ENCODE measurements at places on chromosomes 12 and 14.

DNA sequence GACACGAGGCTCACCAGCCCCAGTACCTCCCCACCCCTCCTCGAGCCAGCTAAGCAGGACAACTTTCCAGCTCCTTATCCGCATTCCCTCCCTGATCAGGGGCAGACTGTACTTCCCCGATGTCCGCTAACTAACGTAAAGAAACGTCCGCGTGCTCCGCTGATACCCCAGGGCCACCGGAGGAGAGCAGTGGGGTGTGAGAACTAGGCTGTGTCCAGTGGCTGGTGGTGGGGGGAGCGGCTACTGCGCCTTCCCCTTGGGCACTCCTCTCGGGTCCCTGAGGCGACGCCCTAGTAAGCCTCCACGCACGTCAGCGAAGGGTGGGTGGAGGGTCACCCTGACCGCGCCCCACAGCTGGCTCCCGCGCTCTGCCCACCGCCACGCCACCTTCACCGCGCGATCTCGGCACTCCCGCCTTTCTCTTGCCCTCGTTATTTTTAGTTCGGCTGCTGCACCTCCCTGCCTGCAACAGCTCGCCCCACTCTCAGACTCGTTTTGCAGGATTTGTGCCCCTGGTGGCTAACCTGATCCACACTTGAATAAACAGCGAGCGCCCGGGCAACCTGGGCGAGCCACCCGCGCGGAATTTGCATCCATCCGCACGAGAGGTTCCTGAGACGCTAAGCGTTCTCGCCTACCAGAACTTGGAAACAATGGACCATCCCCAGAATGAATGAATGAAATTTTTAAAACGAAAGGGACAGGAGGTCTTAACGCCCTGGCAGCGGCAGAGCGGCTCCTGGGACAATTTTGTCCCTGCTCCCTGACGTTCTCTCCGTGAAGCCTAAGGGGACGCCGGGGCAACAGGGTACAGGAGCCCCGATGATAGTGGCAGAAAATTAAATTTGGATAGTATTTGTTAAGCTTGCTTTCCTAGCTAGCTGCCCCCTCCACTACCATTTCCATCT, 6.9 kb upstream of the BMP4 start:
- DNase-seq, result no peak

DNA sequence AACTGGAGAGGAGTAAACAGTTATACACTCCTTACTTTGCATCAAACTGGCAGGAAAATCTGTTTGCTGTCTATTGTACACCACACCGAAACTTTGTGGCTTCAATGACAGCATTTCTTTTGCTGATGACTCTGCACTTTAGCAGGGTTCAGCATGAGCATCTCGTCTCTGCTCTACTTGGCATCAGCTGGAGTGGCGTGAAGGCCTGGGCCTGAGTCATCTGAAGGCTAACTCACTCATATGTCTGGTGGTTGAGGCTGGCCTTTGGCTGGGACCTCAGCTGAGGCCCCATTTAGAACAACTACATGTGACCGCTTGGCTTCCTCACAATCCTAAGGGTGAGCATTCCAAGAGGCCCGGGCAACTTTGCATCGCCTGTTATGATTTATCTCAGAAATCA, 28.7 kb upstream of the REP15 start:
- no peak for DNase-seq

- no peak for DNase-seq
Measured at GRCh38 chr14:90580377-90581335, 183.8 kb downstream of the CALM1 start.

DNA sequence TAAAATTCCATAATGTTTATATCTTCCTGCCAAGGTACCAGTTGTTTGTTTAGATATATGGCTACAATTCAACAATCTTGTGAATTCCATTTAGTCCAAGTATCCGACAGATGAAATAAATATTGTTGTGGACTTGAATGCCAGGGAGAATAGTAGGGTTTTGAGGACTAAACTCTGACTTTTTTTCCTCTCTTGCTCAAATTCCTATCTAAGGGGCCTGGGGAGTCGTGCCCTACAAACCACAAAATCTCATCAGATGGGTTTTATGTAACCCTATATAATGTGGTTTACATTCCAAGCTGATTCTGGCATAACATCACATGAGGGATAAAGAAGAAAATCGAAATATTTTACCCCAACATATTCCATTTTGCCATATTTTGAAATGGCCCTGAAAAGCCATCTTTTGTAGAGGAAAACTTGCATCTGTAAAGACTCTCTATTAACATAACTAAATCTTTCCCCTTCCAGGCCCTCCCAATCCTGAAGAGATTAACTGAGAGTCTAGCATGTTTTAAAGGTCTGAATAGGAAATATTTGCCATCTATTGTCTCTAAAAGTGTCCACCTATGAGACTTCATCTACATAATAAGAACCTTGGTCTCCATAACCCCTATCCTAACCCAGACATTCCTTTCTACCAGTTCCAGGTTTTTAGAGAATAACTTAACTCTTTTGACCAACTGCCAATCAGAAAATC, 184.7 kb upstream of the KITLG start:
- no peak for DNase-seq

DNA sequence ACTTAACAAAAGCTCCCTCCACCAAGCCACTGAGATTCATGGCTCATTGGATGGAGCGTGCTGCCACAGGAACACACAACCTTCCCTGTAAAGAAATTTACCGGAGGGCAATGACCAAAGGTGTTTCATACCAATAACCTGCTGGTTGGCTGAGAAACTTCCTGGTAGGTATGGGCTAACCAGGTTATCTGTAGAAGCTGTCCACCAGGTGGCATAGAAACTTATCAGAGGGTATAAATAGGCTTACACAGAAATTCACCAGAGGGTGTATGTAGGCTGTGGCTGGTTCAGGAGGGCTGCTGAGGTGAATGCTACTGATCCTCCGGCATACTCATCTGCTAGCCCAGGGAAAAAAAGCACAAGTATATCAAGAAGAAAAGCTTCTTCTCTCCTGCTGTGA, 27.1 kb upstream of the MTERF2 start:
- DNase-seq, result no peak

DNA sequence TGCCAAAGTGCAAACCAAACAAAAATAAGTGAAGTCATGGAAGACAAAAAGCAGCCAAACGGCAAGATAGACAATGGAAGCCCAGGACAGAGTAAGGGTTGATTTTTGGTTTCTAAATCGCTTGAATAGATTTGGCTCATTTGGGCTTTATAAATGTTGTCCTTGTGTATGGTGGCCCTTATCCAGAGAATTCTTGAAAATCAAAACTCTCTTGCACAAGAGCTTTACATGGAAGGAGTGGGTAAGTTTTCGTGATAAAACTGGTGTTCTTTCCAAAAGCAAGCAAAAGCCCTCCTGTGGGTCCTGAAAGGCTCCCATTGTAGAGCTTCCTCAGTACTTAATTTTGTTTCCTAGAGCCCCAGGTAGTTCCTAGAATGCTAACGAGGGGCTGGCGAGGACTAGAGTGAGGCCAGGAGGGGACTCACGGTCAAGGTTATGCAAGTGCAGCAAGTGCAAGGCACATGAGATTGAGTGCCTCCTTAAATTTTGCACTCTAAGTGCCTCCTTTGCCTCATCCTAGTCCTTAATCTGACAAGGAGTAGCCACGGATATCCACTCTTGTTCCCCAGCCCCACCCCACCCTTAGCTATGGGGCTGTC, 4.1 kb downstream of the SIX6 start:
- DNase-seq, result no peak

GRCh38 chr14:95195031-95195430, 37.7 kb upstream of the DICER1 start:
- no peak for DNase-seq

- DNase-seq, result no peak
Measured at GRCh38 chr14:99779751-99780150, 13.5 kb upstream of the EML1 start.

GRCh38 chr12:95096852-95097251, 23.4 kb upstream of the NR2C1 start:
- no peak for DNase-seq

- DNase-seq, result no peak
Measured at GRCh38 chr14:68327231-68327630, 465.6 kb downstream of the ZFP36L1 start.

GRCh38 chr12:26402648-26403047, 207.3 kb downstream of the SSPN start:
- DNase-seq, result no peak

- DNase-seq, result no peak
Measured at GRCh38 chr12:93089805-93090569, 160.9 kb upstream of the EEA1 start.

DNA sequence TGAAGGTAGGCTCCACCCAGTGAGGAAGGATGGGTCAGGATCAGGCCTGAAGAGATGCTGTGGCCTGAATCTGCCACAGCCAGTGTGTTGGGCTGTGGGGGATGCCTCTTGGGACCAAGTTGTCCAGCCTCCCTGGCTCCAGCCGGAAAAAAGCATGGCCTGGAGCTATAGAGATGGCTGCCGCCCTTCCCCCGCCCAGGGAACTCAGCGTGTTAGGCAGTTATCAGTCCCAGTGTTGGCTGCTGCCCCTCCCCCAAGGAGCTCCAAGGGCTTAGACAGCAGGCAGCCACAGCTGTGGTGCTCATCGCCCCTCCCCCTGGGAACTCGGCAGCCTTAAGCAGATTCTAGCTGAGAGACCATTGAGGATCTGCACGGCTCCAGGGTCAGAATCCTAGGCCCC, 158.0 kb downstream of the CAPZA3 start:
- no peak for DNase-seq

DNA sequence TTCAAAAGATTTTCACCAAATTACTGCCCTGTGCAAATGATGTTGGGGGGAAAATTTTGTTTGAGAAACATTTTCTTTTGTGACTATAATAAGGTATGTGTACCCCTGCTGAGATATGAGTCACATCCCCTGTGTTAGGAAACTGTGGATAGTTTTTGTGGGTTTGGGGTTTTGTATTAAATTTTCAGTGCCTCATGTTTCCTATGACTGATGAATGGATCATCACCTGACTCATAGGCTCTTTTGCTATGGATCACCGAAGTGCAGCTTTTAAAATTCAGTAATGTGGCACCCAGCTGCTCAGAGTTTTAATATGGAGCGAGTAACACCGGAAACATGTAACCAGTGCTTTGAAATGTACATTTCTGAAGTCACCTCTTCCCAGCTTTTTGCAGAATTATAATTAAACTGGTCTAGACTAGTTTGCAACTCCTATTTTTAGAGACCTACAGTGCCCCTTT, 167.4 kb upstream of the HMGA2 start:
- DNase-seq, result no peak

GRCh38 chr12:19181666-19182426, 52.3 kb downstream of the PLEKHA5 start:
- no peak for DNase-seq

DNA sequence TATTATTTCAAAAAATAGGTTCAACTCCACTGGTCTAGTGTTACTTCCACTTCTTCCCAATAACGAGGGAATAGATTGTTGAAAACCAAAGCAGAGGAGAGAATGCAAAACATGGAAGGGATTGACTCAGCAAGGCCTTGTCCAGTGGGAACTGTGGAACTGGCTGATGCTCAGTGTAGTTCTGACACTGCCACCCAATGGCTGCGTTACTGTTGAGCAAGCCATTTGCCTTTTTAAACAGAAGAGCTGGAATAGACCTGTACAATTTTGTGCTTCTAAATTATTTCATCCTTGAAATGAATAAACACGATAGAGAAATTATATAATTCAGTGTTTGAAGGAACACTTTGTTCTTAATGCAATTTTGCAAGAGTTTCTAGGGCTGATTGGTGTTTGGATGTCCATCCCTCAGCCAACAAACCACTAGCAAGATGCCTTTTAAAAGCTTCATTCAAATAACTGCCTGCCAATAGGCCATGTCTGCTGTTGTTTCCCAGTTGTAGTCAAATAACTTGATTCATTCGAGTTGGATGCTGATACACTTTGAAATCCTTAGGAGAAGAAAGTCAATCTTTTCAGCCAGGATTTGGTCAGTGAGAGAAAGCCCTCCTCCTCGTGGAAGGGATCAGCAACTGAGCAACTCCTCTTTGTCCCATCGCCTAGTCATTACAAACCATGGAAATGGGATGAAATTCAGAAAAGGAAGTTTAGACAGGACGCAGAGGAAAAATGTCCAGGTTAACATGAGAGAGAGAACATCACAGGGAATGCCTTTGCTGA, 7.3 kb upstream of the MGP start:
- DNase-seq, result peak; percentile 41

DNA sequence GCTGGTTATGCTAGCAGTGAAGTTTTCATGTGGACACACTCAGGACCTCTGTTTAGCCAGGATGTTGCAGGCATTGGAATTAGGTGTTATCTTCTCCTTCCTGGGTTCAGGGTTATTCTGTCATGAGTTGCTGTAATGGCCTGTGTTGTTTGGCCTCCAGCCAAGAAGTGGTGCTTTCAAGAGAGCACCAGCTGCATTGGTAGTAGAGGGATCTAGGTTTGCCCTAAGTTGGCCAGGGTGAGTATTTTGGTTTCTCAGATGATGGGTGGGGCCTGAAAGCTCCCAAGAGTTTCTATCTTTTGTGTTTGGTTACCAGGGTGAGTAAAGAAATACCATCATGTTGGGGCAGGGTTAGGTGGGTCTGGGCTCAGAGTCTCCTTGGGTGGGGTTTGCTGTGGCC, 2.7 kb upstream of the GZMH start:
- DNase-seq, result no peak

- no peak for DNase-seq
Measured at GRCh38 chr12:53145383-53146260, 34.9 kb upstream of the ZNF740 start.

DNA sequence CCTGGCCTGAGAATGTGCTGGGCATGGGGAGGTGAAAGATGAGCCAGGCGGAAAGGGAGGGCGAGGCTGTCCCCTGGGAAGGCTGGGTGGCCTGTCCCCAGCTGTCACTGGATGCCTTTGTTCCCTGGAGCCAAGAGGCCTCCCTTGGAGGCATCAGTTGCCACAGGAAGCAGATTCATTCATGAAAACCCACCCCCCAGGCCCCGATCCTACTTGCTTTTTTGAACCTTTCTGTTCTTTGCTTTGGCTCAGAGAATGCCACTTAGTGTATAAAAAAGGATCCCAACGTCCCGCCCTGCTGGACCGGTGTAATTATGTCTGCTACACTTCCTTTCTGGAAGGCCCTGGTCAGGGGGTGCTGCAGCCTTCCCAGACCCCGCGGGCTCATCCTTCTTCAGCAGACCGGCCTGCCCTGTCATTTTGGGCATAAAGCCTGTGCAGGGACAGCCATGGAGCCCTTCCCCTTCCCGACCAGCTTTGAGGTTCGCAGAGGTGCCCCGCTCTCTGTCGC, 220.2 kb downstream of the SLC41A2 start:
- peak; percentile 18 for DNase-seq

DNA sequence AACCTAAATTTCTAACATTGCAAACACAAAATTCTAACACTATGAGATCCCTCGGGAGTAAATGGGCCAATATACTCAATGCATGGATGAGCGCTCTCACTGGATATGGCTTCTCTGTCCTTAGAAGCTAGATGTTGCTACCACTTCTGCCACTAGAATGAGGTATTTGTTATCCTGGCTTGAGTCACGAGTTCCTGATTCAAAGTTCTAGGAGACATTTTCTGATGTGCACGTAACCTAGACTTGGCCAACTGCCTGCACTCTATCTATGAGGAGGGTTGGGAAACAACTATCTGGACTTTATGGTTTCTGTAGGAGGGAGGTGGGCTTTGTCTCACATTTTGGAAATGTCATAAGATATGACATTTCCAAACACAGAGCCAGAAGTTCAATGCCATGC, 37.6 kb downstream of the FERMT2 start:
- no peak for DNase-seq

- no peak for DNase-seq
Measured at GRCh38 chr12:47602949-47603558, 102.8 kb downstream of the RPAP3 start.
